ENCODE measurements at places on chromosomes 1 and 21.

DNA sequence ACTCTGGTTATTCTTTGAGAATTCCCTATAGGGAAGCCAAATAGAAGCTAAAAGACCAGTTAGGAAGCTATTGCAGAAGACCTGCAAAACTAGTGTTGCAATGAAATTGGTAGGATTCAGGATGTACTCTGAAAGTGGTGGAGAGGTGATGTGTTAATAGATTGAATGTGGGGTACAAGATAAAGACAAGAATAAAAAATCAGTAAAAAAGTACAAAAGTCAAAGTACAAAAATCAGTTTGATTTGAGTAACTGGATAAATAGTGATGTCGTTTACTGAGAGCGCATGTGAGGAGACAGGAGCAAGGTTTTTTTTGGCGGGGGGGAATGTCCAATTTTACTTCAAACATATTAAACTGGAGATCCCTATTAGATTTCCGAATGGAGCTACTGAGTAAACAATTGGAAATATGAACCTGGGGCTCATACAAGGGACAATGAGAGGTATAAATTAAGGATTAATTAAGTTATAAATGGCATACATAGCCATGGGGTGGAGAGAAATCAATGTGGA, 2.5 kb upstream of the DCAF8 start:
- no peak for DNase-seq

- no peak for DNase-seq
Observed at GRCh38 chr1:88541596-88541995, 142.5 kb upstream of the PKN2 start.

- DNase-seq, result peak; percentile 75
Observed at GRCh38 chr1:110677526-110677925, 2.8 kb upstream of the KCNA3 start.

- no peak for DNase-seq
Observed at GRCh38 chr1:83515578-83516154, 483.3 kb downstream of the TTLL7 start.

- DNase-seq, result no peak
Observed at GRCh38 chr1:77473690-77474089, 191.9 kb downstream of the AK5 start.

DNA sequence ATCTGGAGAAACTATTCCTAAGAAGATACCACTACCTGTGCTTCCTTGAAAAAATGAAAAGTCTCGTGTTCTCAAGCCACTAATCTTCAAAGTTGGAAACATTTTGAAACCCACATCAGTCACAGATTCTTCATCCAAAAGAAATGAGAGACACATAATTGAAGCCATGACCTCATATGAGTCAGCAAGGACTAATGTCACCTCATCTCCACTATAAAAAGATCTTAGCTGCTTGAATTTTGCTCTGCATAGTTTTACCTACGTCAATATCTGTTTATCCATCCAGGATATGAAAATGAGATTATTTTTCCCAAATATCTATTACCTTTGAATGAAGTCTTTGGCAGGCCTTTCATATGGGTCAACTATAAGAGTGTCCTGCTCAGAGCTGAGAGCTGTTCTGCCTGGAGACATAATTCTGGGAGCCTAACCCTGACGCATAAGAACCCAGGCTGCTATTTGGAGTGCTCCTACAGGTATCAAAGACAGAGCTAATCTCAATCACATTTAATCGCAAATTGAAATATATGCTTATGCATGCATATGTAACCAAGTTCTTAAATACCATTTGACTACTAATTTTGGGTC, 312.5 kb upstream of the PKN2 start:
- DNase-seq, result no peak

DNA sequence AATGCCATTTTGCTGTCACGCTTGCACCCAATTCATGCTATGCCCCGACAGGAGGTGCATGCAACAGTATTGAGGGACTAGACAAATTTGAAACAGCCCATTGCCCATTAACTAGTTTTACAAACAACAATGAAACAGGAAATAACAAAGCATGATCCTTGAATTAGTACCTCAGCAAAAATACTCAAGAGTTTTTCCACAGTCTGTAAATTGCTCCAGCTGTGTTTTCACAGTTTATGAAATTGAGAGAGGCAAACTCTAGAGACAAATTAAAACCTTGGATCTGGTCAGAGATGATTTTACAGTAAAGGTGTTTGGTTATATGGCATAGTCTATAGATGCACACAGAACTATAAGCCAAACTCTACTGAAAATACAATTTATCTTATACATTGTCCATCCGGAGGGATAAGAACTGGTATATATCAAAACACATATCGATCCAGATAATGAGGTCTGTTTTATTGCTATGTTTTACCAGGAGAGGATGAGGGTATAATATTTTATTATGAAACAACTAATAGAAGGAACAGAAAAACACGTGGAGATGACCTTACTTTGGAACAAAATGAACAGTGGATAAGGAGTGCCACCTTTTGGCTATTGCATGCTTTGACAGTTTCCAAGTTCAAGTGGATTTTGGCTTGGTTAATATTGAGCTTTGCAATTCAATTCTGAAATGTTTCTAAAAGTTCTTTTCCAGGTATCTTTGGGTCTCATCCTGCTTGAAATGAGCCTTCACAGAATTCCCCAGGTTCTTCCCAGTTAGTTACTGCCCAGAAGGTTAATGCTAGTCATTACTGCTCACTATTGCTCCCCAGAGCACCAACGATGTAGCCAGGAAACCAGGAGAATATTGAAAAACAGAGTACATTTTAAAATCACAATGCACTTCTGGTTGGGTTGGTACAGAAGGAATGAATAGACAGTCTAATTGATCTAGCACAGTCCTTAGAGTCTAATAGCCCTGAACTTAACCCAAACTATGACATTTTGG, 45.7 kb downstream of the ZC3H11B start:
- DNase-seq, result peak; percentile 39

GRCh38 chr1:204128964-204129896, 22.6 kb downstream of the ETNK2 start:
- no peak for DNase-seq

DNA sequence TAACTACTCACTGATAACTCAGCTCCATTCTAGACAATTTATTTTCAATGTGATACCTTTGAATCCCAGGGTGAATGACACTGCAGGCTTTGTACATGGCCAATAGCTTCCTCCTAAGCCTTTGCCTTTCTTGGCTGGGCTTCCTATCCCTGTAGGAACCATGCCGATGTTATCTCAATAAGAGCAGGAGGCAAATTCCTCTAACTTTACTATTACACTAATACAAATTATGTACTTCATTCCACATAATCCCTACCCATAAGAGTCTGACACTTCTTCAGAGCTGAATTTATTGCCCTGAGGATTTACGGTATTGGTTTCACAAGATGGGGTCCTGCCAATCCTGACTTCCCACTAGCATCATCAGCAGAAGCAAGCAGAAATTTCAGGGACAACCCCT, 14.0 kb downstream of the TGFBR3 start:
- peak; percentile 65 for DNase-seq

DNA sequence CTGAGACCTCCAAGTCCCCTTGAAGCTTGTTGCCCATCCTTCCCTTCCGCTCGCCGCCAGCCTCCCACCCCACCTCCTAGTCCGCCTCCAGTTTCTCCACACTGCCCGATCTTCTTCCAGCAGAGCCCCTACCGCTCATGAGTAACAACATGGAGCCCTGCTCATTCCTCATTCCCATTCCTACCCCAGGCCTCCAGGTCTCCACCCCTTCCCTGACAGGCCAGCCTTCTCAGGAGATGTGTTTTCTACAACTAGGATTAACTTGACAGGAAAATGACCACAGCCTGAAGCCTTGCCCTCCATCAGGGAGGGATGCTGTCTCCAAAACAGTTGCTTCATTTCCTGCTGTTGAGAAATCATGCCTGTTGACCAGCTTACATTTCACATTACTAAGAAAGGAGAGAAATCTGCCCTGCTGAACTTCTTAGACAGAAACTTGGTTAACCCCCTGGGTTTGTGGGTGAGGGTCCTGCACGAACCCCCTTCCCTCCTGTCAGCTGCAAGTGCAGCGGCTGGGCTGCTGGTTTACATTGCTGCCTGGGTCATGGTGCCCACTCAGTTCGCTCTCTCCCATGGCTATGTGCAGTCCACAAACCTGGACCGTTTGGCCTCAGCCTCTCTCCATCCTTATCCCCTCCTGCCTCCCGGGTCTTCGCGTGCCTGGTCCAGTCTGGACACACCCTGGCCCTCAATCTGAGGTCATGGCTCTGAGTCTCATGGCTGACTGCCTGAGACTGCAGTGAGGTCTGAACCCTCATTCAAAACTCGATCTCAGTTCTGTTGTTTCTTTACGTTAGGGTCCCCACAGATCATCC, 16.1 kb upstream of the CHI3L1 start:
- no peak for DNase-seq

- no peak for DNase-seq
Observed at GRCh38 chr1:28246427-28246832, 10.5 kb downstream of the ATP5IF1 start.

DNA sequence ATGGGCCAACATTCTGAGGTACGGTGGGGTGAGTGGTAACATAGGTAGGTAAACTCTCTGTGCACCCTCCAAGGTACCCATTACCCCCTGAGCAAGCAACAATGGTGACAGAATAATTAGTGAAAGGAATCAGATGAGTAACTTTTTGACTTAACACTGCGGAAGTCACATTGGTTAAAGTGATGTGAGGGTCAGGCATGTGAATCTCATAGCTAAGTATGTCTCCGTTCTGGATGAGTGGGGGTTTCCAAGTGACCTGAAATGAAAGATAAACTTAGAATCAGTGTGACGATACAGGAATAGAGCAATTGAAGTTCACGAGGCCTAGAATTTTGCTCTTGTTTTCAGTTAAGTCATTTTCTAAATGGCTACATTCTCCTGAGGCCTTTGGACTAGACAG, 311.7 kb downstream of the KCTD3 start:
- DNase-seq, result no peak

DNA sequence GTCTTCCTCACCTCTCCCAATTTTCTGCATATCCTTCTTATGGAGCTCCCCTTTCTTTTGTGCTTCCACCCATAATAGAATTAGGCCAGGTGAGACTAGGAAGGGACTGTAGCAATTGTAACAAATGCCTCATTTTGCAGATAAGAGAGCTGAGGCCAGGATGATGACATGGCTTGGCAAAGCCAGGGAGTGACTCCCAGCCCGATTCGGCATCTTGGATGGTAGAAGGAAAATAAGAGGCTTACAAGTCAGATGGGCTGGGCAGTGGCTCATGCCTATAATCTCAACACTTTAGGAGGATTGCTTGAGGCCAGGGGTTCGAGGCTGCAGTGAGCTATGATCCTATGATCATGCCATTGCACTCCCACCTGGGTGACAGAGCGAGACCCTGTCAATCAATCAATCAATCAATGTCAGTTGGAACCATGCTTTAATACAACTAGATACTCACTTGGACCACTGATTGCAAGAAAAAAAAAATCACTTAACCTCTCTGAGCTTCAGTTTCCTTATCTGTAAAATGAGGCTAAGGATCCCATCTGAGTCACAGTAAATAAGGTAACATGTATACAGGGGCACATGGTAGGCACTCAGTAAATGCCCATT, 51.6 kb downstream of the PLEKHA6 start:
- DNase-seq, result no peak

DNA sequence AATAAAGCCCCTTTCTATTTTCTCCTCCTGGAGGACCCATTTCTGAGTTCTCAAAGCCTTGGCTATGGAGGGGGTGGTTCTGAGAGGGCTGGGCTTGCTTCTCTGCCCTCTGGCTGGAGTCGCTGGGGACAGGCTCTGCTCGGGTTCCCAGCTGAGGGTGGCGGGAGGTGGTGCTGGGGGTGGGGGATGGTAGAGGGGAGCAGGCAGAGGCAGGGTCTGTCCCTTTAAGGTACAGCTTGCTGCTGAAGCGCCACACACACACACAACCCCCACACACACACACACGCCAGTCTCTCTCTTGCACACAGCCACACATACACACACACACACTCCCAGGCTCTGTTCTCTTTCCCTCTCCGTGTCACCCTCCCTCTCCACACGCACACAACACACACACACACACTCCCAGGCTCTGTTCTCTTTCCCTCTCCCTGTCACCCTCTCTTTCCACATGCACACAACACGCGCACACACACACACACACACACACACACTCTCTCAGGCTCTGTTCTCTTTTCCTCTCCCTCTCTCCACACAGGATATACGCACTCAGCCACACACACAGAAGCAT, 69.8 kb upstream of the SSBP3 start:
- DNase-seq, result no peak

- DNase-seq, result no peak
Observed at GRCh38 chr21:25350056-25350455, 257.2 kb downstream of the MRPL39 start.

DNA sequence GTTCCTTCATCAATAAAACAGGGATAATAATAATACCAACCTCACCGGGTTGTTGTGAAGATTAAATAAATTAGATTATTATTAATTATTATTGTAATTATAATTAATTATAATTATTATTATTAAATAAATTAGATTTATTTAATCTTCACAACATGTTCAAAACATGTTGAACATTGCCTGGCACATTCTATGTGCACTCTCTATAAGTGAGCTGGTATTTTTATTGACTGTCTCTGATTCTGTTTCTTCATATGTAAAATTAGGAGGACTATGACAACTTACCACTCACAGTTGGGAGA, 834 bp upstream of the C8B start:
- DNase-seq, result no peak

- no peak for DNase-seq
Observed at GRCh38 chr1:32186077-32186476, 6.6 kb downstream of the TXLNA start.

DNA sequence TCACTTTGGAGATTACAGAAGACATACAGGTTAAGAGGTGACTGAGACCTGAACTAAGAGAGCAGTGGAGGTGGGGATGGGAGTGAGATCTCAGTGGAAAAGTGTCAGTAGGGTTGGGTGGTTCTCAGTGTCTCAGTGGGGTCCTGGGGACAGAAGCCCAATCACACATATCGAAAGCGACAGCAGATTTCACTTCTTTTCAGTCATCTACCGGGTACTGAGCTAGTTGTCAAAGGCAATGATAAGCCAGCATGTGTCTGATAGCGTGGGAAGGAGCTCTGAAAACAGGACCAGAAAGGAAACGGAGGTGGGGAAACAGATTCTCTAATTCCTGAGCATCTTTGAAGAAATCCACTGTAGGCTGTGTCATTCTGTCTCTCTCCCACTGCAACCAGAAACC, 59.5 kb downstream of the RHOU start:
- no peak for DNase-seq

DNA sequence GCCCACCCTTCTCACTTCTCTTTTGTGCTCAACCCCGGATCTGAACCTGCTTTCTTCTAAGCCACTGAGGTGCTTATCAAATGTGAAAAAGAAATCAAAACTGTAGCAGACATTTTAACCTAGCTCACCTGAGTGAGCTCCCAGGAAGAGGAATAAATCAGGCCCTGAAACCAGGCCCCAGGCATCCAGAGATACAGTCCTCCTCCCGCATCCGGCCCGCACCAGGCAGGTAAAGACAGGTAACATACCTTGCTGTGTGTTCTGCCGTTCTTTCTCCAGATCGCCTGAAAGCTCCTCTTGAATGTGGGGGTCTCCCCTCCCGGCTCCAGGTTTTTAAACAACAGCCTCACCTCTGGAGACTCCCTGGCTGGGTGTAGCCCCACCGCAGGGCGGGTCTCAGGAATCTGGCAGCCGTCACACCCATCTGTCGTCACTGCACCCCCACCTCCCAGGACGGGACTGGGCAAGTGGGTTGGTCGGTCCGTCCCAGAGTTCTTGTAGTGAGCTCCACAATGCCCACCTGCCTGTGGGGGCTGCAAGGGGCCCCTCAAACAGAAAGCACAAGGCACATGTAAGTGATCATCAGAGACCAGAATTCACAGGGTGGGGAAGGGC, at the start of gene LAMB3:
Gene LAMB3, minus strand, starts transcription at position 305 of the 615 bp plus-strand sequence. CDS start 1,481 bp downstream, outside the sequence.
- DNase-seq, result no peak

- no peak for DNase-seq
Observed at GRCh38 chr1:23567996-23568607, 8.8 kb upstream of the ID3 start.
